ENCODE measurements at places on chromosomes 16 and 17. TPM values are rescaled to one million over a fixed set of nuclear protein-coding genes. Genes with fewer than 3 reads are reported as not detected.

DNA sequence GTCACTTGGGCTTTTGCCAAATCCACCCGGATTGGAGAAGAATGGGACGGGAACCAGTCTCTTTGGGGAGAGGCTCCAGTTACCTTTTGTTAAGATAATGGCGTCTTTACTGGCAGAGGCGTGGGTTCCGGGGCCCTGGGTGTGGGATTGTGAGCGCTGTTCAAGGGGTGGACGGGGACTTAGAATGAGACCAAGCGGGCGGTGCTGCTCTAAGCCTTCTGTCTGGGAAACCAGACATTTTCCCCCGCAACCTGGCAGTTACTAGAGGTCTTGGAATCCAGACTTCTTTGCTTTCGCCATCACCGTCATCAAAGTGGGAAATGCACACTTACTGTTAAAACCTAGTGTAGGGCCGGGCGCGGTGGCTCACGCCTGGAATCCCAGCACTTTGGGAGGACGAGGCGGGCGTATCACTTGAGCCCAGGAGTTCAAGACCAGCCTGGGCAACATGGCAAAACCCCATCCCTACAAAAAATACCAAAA lies 706 bp downstream of the TEN1 start:
- no peak for DNase-seq

DNA sequence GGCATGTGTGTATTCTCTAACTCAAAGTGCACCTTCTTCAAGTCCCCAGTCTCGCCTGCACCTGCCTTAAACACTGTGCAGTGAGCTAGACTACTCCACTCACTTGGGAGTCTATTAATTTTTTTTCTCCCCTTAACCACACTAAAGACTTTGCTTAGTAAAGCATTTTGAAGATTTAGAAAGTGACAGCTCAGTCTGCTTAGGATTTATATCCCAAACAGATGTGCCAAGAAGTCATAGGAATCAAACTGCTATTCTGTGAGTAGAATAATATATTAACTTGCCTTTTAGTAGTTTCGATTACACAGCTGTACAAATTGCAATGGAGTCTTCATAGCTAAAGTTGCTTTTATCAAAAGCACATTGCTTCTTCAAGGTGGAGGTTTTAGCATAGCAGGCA lies 47.2 kb upstream of the MED13 start:
- no peak for DNase-seq

DNA sequence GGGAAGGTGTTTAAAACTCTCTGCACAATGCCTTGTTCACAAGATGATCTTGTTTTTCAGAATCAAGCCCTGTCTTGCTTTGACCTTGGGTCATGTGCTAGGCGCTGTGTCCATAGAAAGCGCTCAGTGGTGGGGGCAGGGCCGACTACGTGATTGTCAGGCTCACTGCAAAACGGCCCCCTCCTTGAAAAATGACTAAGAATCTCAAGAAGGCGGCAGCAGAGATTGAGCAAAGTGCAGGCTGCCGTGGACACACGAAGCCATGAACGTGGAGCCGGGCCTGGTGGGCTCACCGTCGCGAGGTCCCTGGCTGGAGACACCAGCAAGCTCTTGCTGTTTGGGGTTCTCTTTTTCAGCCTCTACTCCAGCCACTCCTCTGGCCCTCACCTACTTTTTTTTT lies 10.2 kb downstream of the ATP2C2 start:
- DNase-seq = no peak

DNA sequence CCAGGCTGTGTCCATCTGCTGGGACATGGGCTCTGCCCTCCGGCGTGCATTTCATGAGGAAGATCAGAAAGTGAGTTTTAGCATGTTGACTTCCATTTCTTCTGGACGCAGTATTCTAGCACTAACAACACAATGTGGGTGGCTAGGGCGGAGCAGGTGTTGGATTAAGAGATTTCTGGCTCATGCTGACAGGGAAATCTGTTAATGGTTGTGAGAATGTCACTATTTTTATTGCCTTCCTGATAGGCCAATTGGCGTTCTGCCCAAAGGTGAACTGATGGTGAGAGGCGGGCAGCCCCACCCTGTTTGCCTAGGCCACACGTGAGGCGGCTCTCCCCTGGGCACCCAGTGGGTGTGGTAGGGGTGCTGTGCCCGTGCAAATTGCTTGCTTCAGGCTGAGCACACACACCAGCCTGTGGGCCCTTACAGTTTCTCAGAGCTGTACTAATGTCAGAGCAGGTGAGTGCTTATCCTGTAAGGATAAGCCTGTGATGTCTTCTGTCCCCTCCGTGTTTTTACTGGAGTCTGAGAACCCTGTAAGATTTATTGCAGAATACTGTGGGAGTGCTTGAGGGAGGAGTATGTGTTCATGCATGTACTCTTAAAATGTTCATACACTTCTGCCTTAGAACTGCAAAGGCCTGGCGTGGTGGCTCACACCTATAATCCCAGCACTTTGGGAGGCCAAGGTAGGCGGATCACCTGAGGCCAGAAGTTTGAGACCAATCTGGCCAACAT lies 30.9 kb downstream of the PGS1 start:
- no peak for DNase-seq

DNA sequence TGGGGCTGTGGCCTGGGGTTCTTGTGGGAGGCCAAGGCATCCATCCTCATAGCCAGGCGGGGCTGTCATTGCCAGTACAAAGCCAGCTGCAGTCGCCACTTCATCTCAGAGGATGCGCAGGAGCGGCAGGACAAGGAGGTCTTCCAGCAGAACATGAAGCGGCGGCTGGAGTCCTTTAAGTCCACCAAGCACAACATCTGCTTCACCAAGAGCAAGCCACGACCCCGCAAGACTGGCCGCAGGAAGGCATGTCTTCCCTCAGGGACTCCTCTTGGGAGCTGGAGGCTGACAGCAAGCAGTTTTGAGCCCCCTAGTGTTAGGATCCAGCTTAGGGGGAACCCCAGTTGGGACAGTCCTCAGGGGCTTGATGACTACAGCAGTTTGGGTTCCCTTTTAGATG lies 15.1 kb upstream of the PLEKHG4 start:
- no peak for DNase-seq

DNA sequence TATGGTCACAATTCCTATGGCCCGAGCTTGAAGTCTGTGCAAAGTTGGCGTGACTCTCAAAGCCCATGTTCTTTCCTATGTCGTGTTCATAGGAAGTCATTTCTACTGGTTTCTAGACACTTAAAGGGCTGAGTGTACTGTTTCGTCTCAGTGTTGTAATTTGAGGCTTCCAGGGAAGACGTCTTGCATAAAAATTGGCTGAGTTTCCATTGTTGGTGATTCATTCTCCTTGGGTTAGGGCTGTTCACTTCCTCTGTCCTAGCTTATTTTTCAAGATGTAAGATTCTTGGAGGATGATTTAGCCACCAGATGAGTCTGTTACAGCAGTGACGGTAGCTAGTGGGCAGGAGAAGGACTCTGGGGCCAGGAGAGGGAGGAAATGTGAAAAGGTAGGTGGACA lies 43.1 kb downstream of the PIK3R5 start:
- no peak for DNase-seq

DNA sequence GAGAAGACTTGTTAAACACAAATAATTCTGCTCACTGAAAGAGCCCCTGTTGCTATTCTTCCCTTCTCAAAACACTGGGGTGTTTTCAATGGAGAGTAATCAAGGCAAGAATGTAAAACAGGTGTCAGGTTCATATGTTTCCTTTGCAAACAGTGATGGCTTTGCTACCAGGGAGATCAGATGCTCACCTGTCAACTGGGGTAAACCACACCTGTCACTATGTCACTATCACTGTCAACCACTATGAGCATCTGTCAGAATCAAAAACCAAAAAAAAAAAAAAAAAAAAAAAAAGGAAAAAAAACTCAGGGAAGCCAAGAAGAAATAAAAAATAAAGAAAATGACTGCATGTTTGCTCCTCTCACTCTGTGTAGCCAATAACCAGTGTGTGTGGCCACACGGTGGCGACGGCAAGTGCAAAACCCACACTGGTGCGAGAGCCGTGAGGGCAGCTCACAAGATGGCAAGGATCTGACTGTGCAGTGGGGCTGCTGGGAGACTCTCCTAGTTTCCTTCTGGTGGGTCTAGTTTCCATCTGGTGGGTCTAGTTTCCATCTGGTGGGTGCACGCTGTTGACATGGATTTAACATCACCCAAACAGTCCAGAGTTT lies 22.7 kb downstream of the USP22 start:
- DNase-seq = no peak

- DNase-seq = no peak
These were observed 201.8 kb downstream of the CDH11 start for GRCh38 chr16:64919929-64920607.

TMEM88 gene
- total RNA-seq = 0.70 TPM

SCIMP gene
- 24.8 TPM for total RNA-seq

CEP20 gene
- 46.5 TPM for total RNA-seq

PLK1 gene
- 0.45 TPM for total RNA-seq

ABHD15 gene
- total RNA-seq = 8.6 TPM

SLC12A4 gene
- total RNA-seq = 44.4 TPM
